T-helper 22 cell (primary cell): ENCODE measurements at places on chromosomes 13 and 19.
A peak's percentile ranks its signal among the peaks of the same experiment; 100 is the strongest.

DNA sequence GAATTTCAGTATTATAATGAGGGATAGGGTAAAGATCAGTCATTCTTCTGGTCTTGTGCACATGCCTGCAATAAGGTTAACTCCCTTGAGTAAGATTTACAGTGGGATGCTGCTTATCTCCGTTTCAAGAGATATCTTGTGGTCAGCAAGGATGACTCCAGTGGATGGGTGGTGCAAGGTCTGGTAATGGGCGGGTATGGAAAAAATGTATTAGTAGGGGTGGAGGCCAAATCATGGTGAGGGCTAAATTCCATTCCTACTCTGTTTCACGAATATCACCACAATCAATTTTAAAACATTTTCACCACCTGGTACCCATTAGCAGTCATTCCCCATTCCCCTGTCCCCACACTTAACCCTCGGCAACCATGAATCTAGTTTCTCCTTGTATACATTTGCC lies 40.6 kb downstream of the CCDC122 start:
- no peak for DNase-seq

DNA sequence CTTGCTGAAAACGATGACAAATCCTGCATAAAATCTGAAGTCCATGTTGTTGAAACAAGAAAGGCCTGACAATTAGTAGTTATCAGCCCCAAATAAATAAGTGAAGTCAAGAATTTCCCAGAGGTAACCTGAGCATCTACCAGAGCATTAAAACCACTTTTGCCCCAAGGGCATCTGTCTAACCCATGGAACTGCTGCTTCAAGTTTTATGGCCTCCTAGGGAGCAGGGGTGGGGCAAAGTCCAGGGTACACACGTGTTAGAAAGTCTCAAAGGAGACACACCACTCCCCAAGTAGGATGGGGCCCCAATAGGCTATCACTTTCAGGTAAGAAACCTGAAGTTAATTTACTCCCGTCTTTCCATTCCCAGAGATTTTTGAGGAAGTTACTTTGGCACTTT lies 81.1 kb downstream of the CACNA1A start:
- no peak for DNase-seq

GRCh38 chr13:113776231-113777125 lies 17.5 kb downstream of the TMEM255B start:
- DNase-seq, result no peak

DNA sequence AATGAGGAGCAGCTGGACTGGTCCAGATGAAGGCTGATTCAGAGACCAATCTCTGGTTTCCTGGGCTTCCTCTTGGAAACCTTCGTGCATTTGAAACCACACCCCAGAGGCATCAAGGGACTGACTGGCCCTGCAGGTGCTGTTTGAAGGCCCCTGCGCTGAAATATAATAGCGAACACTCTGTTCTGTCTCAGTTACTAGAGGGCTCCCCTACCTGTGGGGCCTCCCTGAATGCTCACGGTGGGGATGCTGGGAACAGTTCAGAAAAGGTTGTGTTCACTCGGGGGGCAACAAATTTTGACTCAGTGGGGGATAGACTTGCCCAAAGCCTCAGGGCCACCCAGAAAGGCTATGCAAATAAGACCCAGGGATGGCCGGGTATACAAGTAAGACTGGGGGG lies 6.4 kb downstream of the CCDC8 start:
- DNase-seq, result no peak

GRCh38 chr13:40599747-40600146 lies 66.7 kb downstream of the FOXO1 start:
- DNase-seq, result no peak

GRCh38 chr13:41001695-41002094 lies 17.4 kb downstream of the ELF1 start:
- DNase-seq, result no peak

GRCh38 chr19:11047866-11048265 lies 41.4 kb upstream of the LDLR start:
- DNase-seq, result no peak

DNA sequence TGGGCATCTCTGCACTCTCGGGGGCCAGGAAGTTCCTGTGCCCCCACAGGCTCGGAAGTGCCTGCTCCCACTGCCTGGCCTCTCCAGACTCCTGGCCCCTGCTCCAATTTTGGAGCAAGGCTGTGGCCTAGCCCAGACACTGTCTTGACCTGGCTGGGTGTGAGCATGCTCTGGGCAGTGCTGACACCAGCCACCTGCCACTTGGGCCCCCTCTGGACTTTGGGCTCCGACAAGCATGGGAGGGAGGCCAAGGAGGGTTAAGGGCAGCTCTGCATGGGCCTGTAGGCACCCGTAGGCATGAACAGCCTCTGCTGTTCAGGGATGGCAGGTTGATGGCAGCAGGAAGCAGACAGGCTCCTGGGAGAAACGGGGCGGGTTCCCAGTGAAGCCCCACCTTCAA lies 26.0 kb upstream of the RBM26 start:
- DNase-seq, result no peak

DNA sequence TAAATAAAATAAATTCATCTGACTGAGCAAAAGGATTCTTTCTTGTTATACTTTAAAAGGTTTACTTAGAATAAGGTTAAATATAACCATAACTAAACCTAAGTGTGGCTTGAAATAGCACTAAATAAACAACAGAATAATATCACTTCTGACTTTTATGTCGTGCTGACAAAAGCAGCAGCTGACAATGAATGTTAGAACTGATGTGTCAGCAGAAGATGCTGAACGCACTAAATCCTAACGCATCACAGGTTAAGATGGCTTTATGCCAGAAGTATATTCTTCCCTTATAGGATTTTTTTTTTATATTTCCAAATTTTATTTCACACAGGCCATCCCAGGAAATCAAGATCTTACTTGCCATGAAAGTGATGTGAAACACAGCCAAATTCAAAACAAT lies 558.3 kb upstream of the NBEA start:
- no peak for DNase-seq

DNA sequence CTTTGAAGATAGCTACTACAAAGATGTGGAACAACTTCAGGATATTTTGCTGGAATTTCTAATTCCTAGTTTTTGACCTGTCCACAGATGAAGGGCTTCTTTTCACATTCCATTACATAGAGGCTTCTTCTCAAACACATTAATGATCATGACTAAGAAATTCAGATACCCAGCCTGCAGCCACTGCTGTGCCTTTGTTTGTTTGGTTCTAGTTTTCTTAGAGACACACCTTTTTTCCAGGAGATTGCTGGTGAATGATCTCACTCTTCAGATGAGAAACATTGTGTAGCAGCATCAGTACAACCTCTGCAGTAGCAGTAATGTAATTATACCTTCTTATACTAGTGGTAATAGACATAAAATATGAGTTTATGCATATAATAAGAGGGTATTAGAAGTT lies 5.0 kb downstream of the TDRD3 start:
- DNase-seq, result no peak

DNA sequence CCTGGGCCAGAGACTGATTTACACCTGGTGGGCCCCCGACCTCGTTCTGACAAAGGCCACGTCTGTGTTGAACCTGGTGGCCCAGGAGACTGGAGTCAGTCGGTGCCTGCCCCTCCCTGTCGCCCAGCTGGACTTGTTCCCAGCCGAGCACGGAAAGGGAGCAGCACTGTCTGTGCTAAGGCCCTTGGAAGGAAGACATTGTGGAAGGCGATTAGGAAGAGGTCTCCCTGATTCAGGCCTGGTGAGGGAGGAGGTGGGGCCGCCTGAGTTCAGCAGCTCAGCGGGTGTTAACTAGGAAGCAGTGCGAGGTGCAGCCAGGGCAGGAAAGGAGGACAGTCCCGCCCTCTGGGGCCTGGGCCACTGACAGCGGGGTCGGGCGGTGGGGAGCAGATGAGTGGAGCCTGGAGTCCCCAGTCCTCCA lies 64.7 kb downstream of the GPR12 start:
- DNase-seq, result no peak

GRCh38 chr19:18660051-18660910 lies 23.2 kb upstream of the CRTC1 start:
- no peak for DNase-seq

- no peak for DNase-seq
Measured at GRCh38 chr13:75217949-75218348, 264.0 kb downstream of the TBC1D4 start.

- DNase-seq, result no peak
Measured at GRCh38 chr13:61370520-61370919, 45.1 kb downstream of the PCDH20 start.

GRCh38 chr13:32851083-32852069 lies 164.8 kb upstream of the KL start:
- no peak for DNase-seq

GRCh38 chr13:109840201-109840892 lies 54.0 kb upstream of the IRS2 start:
- no peak for DNase-seq

- DNase-seq, result no peak
Measured at GRCh38 chr13:74243637-74244526, 109.7 kb upstream of the KLF12 start.

DNA sequence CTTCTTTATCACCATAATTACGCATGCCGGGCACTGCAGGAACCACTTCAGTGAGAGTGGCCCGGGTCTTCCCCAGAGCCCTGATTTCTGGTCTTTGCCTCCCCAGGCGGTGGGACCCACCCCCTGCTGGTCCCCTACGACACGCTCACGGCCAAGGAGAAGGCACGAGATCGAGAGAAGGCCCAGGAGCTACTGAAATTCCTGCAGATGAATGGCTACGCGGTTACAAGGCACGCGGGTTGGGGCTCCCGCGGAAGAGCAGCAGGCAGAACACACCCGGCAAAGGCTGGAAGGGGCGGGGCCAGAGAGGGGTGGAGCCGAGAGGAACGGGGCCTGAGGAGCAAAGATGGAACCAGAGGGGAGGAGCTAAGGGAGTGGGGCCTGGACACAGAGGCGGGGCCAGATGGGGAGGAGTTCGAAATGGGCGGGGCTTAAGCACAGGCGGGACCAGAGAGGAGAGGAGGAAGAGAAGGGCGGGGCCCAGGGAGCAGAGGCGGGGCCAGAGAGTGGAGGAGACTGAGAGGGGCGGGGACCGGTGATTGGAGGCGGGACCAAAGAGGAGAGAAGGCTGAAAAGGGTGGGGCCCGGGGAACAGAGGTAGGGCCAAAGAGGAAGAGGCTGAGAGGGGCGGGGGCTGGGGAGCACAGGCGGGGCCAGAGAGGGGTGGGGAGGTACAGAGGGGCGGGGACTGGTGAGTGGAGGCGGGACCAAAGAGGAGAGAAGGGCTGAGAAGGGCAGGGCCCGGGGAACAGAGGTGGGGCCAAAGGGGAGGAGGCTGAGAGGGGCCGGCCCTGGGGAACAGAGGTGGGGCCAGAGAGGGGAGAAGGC lies 73.4 kb downstream of the RYR1 start:
- DNase-seq, result peak; percentile 92

GRCh38 chr13:32882691-32883090 lies 133.5 kb upstream of the KL start:
- no peak for DNase-seq

GRCh38 chr19:12648088-12648487 lies 18.5 kb downstream of the MAN2B1 start:
- no peak for DNase-seq

GRCh38 chr19:52735734-52736133 lies 890 bp upstream of the ZNF611 start:
- no peak for DNase-seq

DNA sequence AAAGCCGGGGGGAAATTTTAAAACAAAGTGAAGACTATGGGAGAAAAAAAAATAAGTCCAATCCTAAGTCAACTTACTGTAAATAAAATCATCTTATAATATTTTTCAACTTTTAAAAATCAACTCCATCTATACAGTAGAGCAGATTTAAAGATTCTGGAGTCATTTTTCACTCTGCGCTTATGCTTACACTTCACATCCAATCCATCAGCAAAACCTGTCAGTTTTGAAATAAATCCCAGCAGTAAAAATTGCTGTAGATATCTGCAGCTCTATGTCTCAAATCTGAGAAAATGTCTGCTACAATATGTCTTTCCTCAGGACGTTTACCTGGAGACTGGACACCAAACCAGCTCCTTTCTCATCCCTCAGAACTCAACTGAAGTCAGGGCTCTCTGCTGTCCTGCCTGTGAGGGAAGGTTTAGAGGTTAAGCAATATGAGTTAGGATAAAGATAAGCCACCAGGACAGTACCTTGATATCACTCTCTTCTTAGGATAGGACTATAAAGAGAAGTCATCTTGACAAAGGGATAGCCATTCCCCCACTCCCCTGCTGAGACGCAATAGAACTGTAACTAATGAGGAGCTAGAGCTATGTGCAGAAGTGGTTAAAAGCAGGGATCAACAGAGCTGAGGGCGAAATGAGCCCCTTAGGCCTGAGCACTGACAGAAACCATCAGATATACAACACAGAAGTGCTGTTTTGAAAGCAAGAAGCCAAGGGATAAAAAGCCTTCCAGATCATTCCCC lies 254.7 kb upstream of the KLHL1 start:
- no peak for DNase-seq

DNA sequence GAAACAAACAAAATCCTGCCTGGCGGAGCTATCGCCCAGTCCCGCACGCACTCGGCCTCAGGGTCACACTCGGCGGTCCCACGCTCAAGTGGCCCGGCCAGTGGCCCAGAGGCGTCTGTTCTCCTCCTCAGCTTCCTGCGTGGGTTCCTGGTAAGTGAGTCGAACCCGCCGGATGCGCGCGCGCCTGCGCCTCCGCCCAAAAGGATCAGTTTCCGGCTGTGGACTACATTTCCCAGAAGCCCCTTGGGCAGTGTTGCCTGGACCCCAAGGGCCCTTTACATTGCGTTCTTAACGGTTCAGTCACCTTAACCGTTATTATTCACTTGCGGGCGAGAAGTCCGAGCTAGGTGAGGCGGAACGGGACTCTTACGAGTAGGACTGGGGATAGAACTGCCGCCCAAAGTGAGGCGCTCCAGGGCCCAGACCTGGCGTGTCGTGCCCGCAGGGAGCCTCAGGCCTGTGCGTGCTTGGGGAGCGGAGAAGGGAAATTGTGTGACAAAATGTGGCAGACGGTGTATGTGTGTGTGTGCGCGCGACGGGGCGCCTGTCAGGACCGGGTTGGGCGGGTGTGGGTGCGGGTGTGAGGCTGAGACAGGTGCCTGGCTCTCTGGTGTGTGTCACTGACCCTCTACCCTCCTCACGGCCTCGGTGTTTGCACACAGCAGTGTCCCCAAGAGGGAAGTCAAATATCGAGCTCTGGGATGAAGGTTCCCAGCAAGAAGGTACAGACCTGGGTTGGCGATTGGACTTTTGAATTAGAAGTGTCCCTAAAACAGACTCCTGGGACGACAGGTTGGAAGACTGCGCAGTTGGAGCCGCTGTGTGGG lies at the start of gene ZNF546:
Gene ZNF546, plus strand, starts transcription at position 250 of the 827 bp plus-strand sequence. CDS start 1,267 bp downstream, outside the sequence.
- DNase-seq, result peak; percentile 80

- DNase-seq, result no peak
Measured at GRCh38 chr13:51192348-51192747, 29.9 kb upstream of the FAM124A start.

- DNase-seq, result no peak
Measured at GRCh38 chr13:110780422-110780821, 66.9 kb downstream of the ING1 start.

GRCh38 chr19:8305798-8306197 lies 2.4 kb downstream of the CD320 start:
- DNase-seq, result no peak

GRCh38 chr19:5492281-5492634 lies 37.0 kb downstream of the ZNRF4 start:
- no peak for DNase-seq
